ENCODE measurements at places on chromosomes 11 and 22. TPM values are rescaled to one million over a fixed set of nuclear protein-coding genes. Genes with fewer than 3 reads are reported as not detected.

DNA sequence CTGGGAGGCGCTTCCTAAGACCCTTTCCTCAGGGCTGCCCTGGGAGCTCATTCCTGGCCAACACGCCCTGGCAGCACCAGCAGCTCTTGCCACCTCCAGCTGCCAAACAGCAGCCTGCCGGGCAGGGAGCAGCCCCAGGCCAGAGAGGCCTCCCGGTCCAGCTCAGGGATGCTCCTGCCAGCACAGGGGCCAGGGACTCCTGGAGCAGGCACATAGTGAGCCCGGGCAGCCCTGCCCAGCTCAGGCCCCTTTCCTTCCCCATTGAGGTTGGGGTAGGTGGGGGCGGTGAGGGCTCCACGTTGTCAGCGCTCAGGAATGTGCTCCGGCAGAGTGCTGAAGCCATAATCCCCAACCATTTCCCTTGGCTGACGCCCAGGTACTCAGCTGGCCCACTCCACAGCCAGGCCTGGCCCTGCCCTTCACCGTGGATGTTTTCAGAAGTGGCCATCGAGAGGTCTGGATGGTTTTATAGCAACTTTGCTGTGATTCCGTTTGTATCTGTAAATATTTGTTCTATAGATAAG is 7.6 kb downstream of the SLC39A13 start:
- peak; percentile 96 for DNase-seq

- DNase-seq = no peak
These were observed 906 bp downstream of the ARSA start for GRCh38 chr22:50626850-50627641.

The PARVG gene
- polyA plus RNA-seq = not detected

GRCh38 chr11:18106688-18107087 is 806 bp upstream of the SAAL1 start:
- peak; percentile 65 for DNase-seq

The CCDC73 gene
- polyA plus RNA-seq = not detected

DNA sequence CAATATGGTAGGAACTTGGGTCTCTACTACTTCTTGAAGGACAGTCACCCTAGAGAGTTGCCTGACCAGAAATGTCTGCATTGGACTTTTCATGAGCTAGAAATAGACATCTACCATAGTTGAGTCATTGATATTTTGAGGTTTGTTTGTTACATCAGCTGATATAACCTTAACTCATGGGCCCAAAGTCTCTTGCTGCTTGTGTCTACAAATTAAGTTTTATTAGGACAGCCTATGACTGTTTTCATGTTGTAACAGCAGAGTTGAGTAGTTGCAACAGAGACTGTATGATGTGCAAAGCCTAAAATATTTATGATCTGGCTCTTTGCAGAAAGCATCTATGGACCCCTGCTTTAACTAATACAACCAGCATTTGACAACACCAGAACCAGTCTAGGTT is 155.3 kb downstream of the MIAT start:
- no peak for DNase-seq

The POLD4 gene
- polyA plus RNA-seq = 133 TPM

DNA sequence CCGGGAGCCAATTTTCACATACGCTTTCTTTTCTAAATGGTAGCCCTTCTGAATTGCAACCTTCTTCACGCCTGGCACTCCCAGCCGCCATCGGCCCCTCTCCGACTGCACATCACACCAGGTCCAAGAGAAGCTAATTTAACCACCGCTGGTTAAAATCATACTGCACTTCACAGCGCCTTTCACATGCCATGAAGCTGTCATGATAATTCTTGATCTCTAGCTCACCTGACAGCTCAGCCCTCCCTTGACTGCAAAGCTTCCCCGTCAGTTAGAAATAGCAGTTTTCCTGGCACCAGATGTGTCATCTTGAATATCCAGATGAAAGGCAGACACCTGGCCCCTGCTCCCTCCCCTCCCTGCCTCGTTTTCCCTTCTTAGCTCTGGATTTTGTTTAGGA is 101.4 kb downstream of the ARL14EP start:
- no peak for DNase-seq

DNA sequence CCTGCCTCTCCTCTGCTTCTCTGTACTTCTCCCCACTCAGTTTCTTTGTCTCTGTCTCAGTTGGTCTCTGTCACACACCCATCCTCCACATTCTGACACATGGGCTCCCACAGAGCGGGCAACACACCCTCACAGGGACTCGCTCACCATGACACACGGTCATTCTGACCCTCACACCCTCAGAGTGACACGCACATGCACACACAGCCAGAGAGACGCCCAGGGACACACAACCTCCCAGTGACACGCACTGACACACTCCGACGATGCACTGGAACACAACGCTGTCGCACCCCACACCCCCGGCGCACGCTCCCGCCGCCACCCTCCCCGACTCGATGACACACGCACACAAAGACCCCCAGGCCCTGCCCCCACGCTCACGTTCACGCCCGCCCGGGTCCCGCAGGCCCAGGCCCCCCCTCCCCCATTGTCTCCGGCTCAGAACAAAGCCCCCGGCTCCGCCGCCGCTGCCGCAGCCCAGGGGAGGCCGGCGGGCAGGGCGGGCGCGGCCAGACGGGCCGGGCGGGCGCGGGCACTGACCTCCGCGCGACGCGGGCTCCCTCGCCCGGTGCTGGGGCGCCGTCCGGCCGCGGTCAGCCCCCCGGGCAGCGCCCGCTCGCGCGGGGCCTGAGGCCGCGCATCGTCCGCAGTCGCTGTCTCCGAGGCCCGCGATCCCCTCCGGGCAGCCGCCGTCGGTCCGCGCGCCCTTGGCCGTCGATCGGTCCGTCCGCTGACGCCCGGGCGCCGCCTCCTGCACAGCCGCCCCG is 404 bp downstream of the DCHS1 start:
- no peak for DNase-seq

GRCh38 chr11:22807855-22808570 is 21.6 kb downstream of the SVIP start:
- peak; percentile 60 for DNase-seq

DNA sequence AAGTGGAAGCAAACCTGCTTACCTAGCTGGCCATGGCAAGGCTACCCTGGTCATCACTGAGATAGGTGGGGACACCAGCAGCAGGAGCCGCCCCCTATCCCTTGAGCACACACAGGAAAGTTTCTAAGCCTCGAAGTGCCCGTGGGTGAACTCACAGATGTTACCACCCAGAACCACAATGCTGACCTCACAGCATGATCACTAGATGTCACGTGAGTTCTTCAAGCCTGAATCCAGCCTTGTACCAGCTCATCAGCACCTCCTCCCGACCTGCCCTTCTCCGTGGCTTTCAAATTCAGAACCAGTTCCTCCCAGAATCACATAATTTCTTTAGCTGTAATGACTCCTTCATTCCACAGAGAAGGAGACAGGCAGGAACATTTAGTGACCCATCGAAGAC is 24.7 kb upstream of the TIMP3 start:
- no peak for DNase-seq

DNA sequence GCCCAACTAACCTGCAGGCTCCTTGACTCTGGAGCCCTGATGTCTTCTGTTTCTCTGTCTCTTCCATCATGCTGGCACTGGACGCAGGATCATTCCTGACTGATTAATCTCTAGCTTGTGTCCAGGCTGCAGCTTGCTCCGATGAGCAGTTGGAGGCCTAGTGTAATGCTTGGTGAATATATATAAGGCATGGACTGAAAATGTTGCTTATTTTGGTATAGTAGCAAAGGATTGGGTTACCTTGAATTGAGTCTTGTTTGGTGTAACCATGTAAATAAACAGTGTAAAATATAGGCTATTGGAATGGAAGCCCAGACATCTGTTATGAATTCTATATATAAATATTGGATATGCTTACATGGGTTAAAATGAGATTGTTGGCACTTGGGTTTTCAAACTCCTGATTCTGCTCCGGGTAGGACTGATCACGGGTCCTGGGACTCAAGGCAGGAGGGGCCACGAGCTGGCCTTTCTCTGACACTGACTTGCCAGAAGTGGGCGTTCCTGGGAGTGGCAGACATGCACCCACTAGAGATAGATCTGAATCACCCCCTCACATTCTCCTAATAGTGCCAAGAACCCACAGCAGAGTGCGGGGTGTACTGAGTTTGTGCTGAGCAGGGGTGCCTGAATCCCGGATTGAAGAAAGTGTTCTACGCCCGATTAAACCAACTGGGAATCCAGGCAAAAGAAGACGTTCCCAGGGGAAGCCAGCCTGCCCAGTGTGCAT is 25.8 kb downstream of the LRP5 start:
- peak; percentile 72 for DNase-seq

DNA sequence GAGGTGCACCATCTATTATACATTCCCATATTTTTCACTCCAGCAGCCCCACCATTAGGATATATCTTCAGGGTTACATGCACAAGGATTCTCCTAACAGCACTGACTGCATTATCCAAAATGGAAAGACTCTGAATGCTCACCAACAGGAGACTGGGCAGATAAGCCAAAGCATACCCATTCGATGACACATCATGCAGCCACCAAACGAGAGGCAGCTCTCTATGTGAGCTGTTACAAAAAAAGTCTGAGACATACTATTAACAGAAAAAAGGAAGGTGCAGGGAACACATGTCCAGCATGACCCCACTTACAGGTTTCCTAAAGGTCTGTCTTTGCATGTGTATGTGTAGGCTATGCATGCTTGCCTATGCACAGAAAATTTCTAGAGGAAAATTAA is 12.4 kb upstream of the SERPIND1 start:
- DNase-seq = peak; percentile 55

DNA sequence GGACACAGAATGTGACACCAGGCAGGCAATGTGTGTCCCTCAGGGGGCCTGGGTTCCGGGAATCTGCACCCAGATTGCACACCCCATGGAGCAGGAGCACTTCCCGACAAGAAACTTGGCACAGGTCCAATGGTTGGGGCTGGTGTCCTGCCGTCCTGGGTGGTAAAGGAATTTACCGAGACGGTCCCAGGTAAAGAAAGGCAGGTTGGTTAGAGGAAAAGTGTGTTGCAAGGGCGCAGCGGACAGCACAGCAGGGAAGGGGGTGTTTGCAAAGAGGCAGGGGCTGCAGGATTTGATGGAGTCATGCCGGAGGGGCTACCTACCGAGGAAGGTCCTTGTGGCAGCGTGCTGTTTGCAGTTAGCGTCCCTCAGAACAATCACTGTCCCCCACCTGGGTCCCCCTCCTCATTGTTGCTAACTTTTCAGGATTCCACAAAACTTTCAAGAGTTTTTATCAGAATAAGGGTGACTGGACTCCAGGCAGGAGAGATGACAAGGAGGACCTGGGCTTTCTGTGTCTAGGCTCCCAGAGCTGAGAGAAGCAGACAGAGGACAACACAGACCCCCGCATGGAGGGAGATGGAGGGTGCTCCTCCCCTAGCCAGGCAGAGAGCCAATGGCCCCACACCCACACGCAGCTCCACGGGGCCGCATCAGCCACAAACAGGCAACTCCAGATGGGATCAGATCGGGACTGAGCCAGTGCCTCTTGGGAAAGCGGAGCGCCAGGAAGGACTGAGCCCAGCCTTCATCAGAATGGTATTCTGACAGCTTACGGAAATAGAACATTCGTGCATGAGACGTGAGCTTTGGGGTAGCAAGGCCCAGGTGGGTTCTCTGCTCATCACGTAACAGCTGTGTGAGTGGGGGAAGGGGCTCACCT is 1423.9 kb downstream of the BRD1 start:
- DNase-seq = no peak

- peak; percentile 23 for DNase-seq
These were observed 2.0 kb downstream of the FBXO3 start for GRCh38 chr11:33772300-33772699.

GRCh38 chr11:21545699-21546098 is 647.2 kb upstream of the ANO5 start:
- DNase-seq = no peak

GRCh38 chr11:57776031-57776521 is 14.5 kb downstream of the CTNND1 start:
- peak; percentile 63 for DNase-seq

The CTTN gene
- polyA plus RNA-seq = 278 TPM

- DNase-seq = no peak
These were observed 23.1 kb downstream of the CD6 start for GRCh38 chr11:60994541-60995080.

DNA sequence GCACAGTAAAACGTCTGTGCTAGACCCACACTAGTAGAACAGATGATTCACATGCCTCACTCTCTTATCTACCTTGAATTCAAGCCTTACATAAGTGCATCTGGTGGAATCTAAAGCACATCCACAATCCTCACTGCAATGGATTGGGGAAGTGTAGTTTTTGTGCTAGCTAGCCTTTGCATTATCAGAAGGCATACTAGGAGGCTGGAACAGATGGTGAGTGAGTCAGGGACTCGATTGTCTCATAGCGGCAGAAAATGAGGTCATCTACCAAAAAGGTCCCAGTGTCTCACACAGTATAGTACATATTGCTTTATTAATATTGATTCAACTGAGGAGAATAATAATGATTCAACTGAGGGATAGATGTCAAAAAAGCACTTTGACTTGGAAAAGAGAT is 9.3 kb downstream of the MSANTD4 start:
- peak; percentile 95 for DNase-seq

DNA sequence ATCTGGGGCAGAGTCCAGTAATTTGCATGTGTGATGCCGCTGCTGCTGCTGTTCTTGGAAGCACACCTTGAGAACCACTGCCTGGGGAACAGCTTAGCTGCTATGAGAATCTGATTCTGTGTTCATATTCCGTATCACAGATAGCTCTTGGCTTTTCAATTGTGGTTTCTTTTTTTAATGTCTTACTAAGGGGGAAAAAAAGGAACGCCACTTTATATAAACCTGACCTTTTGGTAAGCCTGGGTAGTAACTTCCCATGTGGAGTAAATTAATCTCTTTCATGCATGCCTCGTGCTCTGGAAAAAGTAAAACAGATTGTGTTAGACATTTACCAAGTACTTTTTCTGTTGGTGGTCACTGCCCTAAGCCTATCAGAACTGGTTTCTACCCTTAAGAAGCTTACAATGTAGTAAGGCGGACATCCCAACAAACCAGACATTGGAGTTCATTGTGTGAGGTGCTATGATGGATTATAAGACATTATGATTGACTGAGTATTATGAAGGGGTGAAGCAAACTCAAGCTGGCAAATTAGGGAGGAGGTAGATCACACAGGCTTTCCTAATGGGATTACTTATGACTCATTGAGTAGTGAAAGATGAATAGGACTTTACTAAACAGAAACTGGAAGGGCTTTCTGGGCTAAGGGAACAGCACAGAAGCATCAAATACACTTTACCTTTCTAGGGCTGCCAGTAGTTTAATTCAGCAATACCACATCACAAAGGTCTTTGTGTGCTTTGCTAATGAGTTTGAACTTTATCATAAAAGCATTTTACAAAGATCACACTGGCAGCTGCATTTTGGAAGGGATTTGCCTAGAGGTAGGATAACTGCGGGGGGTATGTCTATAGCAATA is 64.7 kb downstream of the MAML2 start:
- peak; percentile 23 for DNase-seq

The ALKBH3 gene
- polyA plus RNA-seq = 28.3 TPM

The GDPD5 gene
- 8.2 TPM for polyA plus RNA-seq

GRCh38 chr11:6962141-6962540 is 35.9 kb downstream of the ZNF215 start:
- peak; percentile 23 for DNase-seq

- DNase-seq = peak; percentile 83
These were observed 124.7 kb upstream of the C11orf58 start for GRCh38 chr11:16613512-16614381.
